ENCODE measurements at places on chromosomes 6 and 20.
A peak's percentile ranks its signal among the peaks of the same experiment; 100 is the strongest.

DNA sequence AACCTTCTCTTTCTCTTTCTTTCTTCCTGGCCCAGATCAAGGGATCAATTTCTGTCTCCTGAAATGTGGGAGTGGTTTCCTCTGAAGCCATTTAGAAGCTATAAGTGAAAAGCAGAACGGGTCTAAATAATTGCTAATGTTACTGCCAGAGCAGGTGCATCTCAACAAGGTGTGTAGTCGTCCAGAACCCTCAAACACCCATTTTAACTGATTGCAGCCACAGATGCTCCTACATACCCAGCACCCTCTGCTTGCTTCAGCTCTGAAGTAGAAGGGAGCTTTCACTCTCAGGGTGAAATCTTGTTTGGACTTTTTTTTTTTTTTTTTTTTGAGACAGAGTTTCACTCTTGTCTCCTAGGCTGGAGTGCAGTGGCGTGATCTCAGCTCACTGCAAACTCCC is 592.1 kb upstream of the ARID1B start:
- DNase-seq, result no peak

GRCh38 chr6:165049362-165049761 is 260.0 kb downstream of the C6orf118 start:
- DNase-seq, result no peak

GRCh38 chr20:6126846-6127245 is 4.0 kb upstream of the FERMT1 start:
- no peak for DNase-seq

GRCh38 chr6:160861824-160862223 is 129.7 kb upstream of the MAP3K4 start:
- no peak for DNase-seq

DNA sequence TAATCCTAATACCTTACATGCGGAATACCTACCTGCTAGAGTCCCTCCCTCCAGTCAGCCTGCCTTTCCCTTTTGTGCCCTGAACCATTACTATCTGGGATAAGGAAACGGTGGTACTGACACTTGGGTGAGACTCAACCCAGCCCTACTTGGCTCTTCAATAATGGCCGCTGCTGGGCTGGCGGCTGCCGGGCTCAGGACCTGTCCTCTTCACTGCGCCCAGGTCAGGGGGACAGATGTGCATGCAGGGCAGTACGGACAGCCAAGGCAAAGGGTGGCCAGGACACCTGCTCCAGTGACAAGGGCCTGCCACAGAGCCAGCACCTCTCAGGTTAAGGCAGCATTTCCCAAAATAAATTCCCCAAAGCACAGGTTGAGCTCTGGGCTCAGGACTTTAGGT is 29.9 kb downstream of the UBE2V1 start:
- no peak for DNase-seq

GRCh38 chr20:51473771-51474170 is 68.7 kb downstream of the NFATC2 start:
- no peak for DNase-seq

- DNase-seq, result peak; percentile 9
Measured at GRCh38 chr6:79947191-79948186, at the start of gene ELOVL4. Gene ELOVL4 (minus strand): TSS chr6:79947553. CDS start chr6:79947279, 274 bp downstream.

DNA sequence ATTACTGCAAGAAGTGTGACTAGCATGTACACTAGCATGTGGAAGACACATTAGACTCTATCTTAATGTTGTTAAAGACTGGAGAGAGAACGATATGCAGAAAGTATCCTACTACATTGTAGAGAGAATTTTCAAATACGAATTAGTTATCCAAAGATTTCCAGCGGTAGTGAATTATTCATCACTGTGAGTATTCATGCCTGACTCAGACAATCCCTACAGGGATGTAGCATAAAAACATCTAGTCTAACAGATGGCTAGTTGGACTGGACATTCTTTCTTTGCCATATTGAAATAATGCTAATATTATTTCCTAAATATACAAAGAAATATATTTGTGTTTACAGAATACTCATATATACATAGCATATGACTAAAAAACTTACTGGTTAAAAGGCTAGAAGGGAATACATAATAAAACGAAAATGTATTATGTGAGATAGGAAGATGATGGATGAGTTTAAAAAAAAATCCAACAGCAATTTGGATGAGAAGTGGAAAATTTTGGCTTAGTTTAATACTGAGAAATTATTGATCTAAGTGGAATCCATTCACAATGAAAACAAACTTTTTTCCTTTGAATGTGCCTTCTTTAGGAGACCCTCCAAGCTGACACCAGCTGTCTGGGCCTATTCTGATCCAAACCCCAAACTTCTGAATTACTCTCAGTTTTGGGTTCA is 580.7 kb downstream of the RFPL4B start:
- no peak for DNase-seq

- DNase-seq, result no peak
Measured at GRCh38 chr6:127267646-127268625, 1.3 kb downstream of the RNF146 start.

DNA sequence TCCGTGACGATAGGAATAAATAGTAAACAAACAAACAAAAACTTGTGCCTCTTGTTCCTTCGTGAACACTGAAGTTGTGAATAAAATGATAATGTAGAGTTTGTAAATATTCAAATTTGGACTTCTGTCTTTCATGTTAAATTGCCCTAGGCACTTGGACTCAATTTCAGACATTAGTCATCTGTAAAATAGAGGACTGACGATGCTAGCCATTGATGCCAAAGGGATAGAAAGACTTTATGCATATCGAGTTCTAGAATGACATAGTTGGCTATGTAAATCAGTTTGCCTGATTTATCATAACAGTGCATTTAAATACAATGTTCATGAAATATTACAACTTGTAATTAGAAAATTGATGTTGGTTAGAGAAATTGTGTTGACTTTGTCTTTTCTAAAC is 45.9 kb upstream of the FLRT3 start:
- no peak for DNase-seq

DNA sequence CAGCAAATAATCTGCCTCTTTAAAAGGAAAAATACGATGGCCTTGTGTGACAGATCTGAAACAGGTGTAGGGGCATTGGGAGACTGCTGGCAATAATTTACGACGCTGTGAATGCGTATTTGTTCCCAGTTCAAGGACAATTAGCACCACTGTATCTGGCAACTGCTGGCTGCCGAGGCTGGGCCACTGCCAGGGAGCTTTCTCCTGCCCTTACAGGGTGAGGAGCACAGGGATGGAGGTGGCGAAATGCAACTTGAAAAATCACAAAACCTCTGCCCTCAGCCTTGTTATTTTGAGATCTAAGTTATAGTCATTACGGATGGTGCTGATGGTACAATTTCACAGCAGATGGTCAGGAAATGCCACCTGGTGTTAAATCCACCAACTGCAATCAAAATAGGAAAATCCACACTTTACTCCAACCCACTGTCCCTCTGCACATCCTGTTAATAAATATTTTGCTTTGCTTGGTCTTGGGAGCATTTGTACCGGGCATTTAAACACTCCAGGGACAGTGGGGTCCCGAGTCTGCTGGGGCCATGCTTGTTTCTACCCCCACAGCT is 6.4 kb downstream of the MYLK4 start:
- no peak for DNase-seq

- no peak for DNase-seq
Measured at GRCh38 chr20:41361757-41362747, 4.6 kb downstream of the EMILIN3 start.

DNA sequence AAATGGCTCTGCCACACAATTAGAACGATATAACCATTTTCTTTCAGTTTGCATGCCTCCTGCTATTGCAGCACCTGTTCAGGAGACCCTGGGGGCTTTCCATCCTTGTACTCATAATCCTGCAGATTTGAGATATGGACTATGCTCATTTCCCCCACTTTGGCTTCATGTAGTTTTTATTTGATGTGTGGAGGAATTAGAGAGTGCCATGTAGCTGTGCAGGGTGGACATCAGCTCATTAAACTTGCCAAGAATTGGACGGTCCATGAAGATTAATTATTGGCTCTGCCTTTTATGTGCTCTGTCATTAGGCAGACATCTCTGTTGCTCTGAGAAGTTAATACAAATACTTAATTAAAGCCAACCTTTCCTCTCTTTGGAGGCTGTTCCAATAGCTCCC is 66.2 kb upstream of the CD83 start:
- DNase-seq, result no peak

DNA sequence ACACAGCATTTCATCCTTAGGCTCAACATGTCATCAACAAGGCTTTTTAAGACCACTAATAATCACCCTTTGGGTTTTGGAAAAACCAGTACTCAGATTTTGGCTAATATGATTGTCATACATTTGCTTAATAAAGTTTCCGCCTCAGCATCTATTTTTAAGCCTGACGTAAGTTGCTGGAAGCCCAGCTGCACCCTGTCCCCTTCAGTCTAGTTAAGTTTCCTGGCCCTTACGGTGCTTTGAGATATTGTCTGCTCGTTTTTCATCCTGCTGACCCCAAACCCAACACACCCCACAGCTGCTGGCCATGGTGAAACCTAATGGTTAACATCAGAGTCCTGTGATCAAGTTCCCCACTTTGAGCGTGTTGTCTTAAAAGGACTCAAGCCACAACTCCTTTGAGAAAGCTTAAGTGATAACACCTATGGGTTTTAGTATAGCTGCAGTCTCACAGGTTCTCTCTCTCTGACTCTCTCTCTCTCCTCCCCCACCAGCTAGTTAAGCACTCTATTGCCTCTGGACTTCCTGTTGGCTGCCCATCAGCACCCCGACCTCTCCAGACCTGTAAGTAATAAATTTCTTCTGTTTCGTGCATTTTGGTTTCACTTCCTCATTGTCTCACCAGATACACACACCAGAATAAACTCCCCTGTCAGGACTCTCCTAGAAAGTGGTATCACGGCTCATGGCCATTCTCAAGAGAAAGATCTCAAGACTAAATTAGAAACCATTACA is 802.0 kb downstream of the C6orf118 start:
- DNase-seq, result no peak

DNA sequence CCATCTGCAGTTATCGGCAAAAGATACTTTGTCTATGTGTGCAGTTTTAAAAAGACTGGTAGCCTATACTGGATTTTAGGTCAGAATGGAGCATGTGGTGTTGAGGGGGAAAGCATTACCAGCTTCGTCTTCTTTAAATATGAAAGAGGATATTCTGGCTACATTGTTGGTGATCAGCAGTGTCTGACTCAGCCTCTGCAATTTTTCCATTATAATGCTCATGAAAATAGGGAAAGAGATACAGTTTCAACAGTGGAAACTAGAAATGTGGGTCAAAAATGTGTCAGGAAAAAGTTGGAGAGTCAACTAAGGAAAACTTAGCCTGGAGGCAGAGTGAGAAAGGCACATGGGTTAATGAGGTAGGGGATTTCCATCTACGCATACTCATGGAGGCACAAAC is 45.2 kb downstream of the HDGFL1 start:
- no peak for DNase-seq

GRCh38 chr20:7038029-7038428 is 270.5 kb downstream of the BMP2 start:
- peak; percentile 1 for DNase-seq

GRCh38 chr6:118580585-118581419 is 32.7 kb downstream of the PLN start:
- no peak for DNase-seq

GRCh38 chr6:98325366-98325765 is 509.0 kb upstream of the POU3F2 start:
- no peak for DNase-seq

GRCh38 chr20:50335105-50335504 is 144.5 kb downstream of the CEBPB start:
- no peak for DNase-seq

DNA sequence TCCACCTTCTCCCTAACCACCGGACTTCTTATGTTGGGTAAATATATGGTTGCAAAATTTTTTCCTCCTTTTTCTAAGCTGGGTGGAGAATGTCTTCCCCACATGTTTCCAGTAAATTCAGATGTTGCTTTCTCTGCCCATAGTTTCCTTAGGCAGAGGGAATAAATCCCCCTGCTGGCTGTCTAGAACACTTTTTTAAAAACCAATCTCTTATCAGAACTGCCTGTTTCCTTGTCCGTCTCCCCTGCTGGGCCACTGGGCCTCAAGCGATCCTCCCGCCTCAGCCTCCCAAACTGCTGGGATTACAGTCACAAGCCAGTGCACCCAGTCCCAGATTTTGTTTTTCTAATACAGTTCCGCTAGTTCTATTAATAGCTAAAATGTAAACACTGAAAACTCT is 9.9 kb upstream of the WFDC2 start:
- DNase-seq, result no peak

DNA sequence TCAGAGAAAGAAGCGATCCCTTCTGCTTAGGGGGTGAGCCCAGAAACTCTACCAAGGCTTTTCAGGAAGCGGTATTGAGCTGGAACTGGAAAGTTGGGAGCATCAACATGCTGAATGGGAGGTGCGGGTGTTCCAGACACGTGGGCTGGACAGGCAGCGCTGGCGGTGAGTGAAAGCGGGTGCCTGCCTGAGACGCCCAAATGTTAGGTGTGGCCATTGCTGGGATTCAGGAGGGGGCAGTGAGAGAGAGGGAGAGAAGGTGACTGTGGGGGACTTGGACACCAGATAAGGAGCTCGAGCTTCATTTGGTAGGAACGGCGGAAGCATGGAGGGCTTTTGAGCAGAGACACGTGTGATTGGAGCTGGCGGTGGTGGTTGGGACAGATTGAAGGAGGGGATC is 157.7 kb downstream of the ZDHHC14 start:
- no peak for DNase-seq

Measured in BJ (cell line).